Type B pancreatic cell (in vitro differentiated cells): ENCODE measurements at places on chromosomes 12 and 14.

GRCh38 chr14:69987406-69988121 lies 108.3 kb downstream of the SMOC1 start:
- no peak for DNase-seq

- DNase-seq = no peak
Measured at GRCh38 chr14:97712471-97712870, 915.3 kb downstream of the VRK1 start.

DNA sequence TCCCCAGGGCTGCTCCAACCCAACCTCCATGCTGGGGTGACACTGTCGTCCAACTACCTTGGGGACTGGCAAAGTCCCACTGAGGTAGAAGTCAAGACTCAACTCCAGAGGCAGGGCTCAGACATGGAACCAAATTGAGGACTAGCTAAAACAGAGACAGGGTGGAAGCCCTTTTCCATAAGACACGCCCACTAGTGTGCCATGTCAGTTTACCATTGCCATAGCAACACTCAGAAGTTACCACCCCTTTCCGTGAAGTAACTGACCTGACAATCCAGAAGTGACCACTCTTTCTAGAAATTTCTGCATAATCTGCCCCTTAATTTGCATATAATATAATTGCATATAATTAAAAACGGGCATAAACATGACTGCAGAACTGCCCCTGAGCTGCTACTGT lies 409.6 kb downstream of the MED13L start:
- no peak for DNase-seq

GRCh38 chr14:98886982-98887381 lies 385.0 kb downstream of the BCL11B start:
- no peak for DNase-seq
